Naive thymus-derived CD8-positive, alpha-beta T cell (primary cell): ENCODE measurements at places on chromosomes 7 and 10.

DNA sequence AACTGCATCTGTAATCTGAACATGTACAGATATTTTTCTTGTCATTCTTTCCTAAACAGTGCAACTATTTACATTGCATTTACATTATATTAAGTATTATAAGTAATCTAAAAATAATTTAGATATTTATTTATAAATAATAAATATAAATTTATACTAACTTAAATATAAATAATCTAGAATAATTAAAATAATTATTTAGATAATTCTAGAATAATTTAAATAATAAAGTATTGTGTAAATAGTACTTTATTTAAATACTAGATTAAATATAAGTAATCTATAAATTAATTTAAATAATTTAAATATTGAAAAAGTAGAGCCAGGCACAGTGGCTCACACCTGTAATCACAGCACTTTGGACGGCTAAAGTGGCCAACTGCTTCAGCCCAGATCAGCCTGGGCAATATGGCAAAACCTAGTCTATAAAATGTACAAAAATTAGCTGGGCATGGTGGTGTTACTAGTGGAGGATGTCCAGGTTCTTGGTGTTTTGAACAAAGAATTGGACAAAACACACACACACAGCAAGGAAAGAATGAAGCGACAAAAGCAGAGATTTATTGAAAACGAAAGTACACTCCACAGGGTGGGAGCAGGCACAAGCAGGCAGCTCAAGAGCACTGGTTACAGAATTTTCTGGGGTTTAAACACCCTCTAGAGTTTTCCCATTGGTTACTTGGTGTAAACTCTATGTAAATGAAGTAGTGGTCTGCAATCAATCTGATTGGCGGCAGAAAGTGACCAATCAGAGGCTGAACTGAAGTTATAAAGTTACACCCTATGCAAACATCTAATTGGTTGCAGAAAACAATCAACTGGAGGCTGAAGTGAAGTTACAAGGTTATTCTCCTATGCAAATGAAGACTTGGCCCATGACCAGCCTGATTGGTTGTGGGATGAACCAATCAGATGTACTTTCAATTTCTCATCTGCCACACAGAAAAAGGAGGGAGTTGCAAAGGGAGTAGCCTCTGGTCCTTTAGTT is 100.2 kb upstream of the SP4 start:
- no peak for DNase-seq

GRCh38 chr7:5586963-5587348 is 163.3 kb upstream of the TNRC18 start:
- DNase-seq = no peak

DNA sequence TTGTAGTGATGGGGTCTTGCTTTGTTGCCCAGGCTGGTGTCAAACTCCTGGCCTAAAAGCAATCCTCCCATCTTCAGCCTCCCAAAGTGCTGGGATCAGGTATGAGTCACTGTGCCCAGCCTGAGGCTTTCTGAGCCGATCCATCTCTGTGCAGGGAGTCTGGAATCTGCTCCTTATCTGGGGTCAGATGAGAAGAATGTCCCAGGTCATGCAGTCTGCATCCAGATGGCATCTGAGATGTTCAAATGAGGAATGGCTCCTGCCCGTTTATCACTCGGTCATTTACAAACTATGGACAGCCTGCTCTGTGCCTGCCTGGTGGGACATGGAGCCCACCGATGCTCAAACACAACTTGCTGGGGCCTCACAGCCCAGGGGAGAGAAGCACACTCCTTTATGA is 11.1 kb upstream of the SLC18A3 start:
- no peak for DNase-seq

DNA sequence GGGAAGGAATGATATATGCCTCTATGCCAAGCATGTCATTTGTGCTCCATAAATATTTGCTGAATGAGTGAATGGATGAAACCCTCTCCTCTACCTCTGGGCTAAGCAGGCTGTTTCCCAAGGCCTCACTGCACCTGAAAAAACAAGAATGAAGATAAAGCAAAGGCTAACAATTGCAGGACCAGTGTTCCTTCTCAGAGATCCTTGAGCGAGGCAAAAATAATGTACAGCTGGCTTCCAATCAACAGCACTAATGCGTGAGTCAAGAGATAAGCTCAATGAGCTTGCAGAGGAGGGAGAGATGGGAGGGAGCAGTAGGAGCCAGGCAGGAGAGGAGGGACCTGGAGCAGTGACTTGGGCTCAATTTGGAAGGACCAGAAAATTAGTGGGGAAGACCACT is 144.5 kb upstream of the NFE2L3 start:
- no peak for DNase-seq

DNA sequence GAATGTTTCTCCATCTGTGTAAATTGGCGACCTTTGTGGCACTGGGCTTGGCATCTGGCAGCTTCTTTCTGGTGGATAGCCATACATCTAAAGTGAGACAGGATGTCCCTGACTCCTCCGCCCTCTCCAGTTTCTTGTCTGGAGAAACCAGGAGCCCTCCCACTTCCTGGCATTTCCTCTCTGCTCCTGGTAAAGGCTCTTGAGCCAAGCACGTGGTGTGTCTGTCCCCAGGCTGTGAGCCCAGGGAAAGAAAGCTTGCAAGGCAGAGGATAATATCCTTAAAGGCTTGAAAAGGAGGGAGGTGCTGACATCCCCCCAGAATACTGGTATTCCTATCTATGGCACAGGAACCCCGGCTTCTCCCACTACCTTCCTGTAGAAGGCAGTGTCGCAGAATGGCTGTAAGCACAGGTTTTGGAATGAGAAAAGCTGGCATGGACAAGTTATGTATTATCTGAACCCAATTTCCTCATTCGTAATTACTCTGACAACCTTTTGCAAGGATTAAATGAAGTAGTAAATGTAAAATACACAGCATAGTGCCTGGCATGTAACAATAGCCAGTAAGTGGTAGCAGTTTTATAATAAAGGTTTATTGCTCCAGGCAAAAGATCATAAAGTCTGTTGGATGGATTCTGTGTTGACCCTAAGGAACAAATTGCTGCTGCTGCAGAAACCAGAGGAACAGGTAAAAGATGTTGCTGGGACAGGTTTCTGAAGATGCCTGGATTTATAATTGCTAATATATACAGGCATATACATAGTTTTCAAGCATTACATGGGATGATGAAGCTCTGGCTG is 11.8 kb upstream of the ACSL5 start:
- DNase-seq = no peak

DNA sequence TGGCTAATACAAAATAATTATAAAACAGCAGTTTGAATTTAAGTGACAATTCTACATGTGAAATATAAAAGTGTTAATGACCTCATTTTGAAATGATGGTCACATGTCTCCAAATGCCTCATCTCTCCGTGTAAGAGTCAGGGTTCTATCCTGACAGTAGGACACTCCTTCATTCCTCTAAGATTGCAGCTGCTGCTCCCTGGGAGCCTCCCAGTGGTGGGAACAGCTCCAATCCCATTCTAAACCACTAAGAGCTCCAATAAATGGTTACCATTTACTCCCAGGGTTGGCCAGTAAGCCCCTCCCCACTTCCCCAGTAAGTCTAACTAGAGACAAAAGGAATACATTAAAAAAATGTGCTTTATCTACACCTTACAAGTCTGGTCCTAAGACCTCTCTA is 344.6 kb upstream of the AOAH start:
- no peak for DNase-seq

GRCh38 chr10:96341219-96342182 is 17.3 kb downstream of the OPALIN start:
- DNase-seq = no peak

DNA sequence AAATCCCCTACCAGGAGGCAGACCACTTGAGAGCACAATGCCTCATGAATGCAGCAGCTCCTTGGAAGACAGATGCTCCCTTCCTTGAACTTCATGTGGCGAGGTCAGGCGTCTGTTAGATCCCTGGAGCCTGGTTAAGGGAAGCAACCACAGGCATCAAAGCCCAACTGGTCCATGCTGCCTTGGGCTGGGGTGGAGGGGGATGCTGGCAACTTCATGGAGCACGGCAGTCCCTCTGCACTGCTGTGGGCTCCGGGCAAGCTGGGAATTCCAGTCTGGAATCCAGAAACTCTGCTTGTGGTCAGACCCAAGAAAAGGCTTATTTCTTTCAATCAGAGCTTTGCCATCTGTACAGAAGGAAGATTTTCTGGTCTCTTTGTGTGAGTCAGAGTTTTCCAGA is 130.4 kb downstream of the PFKFB3 start:
- DNase-seq = no peak

- DNase-seq = no peak
Observed at GRCh38 chr10:78205457-78206016, 171.9 kb downstream of the RPS24 start.

DNA sequence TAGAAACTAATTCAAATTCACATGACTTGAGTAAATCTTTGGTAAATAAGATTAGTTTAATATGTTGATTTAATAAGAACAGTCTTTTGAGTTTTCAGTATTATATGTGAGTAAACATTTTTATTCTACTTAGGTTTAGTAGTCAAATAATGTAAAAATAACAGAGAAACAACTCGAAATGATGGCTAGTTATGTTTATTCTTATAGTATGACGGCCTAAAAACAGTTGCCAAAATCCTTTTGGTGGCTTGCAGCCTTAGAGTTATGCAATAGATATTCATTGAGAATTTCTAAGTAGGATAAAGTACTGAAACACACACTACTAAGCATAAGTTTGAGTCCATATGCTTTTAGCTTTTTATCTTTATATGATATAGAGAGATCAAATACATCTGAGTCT is 184.8 kb downstream of the GNAI1 start:
- no peak for DNase-seq

DNA sequence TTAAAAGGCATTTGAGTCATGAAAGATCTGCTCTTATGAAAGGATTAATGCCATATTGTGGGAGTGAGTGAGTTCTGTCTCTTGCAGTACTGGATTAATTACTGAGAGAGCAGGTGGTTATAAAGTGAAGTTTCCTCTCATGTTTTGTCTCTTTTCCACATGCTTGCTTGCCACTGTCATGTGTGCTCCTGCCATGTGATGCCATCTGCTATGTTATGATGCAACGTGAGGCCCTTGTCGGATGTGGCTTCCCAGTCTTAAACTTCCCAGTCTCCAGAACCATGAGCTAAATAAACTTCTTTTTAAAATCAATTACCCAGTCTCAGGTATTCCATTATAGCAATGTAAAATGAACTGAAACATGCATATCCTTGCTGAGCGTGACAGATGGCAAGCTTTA is 22.7 kb upstream of the TCTN3 start:
- no peak for DNase-seq

DNA sequence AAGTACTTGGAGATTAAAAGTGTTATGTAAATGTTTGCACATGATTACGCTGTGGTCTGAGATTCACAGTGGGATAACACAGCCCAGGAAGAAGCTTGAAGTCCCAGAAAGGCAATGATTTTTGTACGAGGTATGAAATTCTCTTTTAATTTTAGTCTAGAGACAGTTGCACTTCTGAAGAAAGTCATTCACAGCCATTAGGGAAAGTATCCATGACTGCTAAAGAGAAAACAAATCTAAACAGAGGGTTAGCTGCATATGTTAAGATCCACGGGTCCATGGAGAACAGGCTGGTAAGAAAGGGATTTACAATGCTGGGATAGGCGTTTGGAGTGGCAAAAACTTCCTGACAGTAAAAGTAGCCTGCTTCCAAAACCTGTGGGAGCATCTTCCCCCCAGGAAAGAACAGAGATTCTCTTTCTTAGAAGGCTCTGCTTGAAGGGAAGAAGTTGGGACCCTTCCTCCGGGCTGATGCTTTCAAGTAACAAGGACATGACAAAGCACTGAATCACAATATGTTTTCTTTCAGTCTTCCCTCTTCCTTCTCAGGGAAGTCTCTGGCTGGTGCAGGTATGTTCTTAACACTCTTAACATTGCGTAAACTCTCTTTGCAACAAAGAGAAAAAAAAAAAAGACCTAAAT is 220.8 kb upstream of the CELF2 start:
- no peak for DNase-seq

GRCh38 chr10:46515366-46515765 is 41.1 kb downstream of the GPRIN2 start:
- DNase-seq = no peak

DNA sequence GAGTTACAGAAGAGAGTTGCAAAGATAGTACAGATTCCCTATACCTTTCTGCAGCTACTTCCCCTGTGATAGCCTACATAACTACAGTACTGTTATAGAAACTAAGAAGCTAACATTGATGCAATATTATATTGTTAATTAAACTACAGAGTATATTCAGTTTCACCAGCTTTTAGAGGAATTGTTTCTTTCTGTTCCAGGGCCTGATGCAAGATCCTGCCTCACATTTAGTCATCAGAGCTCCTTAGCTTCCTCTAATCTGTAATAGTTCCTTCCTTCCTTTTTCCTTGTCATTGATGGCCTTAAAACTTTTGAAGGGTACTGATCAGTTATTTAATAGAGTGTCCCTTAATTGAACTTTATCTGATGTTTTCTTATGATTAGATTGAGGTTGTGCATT is 56.8 kb downstream of the SDHAF3 start:
- no peak for DNase-seq

DNA sequence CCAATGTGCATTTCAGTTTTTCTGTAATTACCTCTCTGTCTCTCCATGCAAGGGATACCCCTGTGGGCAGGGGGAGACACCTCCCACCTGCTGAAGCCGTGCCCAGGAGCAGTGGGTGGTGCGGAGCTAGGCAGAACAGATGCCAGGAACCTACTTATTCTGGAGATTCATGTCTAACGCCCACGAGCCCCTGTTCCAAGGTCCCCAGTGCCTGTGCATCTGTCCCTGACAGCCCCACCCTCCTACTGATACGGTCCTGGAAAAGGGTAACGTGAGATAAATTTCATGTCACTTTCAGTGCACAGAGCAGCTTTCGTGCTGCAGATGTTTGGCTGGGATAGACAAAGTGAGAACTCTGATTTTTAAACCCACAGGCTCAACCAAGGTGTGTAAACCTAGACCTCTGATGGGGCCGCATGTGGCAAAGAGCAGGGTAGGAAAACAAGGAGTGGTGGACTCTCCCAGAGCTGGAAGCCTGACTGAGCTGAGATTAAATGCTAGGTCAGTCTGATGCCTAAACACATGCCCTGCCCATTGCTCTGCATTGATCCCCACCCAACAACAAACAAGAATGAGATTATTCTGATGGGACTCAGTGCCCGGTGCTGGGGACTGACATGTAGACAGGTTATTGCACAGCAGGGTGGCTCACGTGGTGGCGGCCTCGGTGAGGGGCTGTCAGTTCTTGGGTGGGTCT is 123.6 kb upstream of the GDF10 start:
- DNase-seq = no peak

GRCh38 chr7:50707236-50708006 is 75.3 kb downstream of the GRB10 start:
- DNase-seq = no peak

- DNase-seq = no peak
Observed at GRCh38 chr7:151742713-151743480, 134.0 kb downstream of the PRKAG2 start.

DNA sequence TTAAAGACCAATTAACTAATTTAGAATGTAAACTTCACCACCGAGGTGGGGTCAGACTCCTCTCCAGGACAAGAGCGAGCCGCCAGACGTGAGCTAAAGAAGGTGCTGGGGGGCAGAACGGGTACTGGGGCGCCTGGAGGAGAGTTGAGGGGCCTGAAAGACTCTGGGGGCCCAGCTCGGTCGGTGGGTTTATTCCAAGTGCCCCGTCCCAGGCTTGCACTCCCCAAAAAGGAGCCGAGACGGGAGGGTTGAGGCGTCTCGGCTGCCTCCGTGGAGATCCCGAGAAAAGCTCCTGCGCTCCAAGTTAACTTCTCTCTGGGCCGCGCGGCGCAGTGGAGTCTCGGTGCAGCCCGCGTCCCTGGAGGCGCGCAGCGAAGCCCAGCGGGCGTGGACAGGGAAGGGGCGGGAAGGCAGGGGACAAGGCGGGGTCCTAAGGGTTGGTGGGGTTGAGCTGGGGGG is 553.3 kb downstream of the TFEC start:
- no peak for DNase-seq

- DNase-seq = no peak
Observed at GRCh38 chr10:6119962-6120361, 31.1 kb downstream of the RBM17 start.

- DNase-seq = no peak
Observed at GRCh38 chr7:135808206-135808605, 59.6 kb upstream of the FAM180A start.
